Stimulated activated CD4-positive, alpha-beta T cell treated with anti-CD3 and anti-CD28 coated beads, Interleukin-1b, Interleukin-23, amount 100 ng/mL, for 1 hour (primary cell): ENCODE measurements at places on chromosomes 1 and 21.

DNA sequence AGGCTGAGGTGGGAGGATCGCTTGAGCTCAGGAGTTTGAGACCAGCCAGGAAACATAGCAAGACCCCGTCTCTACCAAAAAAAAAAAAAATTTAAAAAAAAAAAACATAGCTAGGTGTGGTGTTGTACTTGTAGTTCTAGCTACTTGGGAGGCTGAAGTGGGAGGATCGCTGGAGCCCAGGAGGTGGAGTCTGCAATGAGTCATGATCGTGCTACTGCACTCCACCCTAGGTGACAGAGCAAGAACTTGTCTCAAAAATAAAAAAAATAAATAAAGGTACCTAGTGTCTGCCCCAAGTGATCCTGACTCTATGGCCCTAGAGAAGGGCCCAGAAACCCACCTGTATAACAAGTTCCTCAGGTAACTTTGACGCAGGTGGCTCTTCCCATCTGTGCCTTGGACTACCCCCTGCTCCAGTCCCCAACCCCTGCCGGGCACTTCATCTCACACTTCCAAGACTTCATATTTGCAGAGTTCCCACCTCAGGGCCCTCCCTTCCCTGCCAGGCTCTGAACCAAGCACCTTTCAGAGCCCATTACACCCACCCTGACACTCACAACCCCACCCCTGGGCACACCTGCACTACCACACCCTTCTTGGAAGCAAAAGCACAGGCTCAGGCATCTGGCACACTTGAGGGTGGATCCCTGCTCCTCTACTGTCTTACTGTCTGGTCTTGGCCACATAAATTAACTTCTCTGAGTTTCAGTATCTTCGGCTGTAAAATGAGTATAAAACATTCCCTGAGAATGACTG lies 80.2 kb upstream of the KLHDC7A start:
- no peak for DNase-seq

DNA sequence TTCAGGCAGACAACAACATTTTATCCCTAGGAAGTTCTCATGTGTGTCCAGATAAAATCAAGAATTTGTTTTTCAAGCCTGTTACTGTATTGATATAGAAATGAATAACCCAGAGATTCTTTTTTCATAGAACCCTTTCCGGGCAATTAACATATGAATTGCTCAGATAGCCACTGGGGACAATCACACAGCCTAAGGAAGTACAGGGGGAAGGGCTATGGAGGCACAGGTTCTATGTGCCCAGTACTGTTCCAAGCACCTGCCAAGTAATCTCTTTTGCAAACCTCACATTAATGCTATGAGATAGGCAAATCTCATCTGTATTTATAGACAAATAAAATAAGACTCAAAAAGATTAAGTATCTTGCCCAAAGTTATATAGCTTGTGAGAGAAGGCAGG lies 84.9 kb downstream of the NTNG1 start:
- DNase-seq: no peak

DNA sequence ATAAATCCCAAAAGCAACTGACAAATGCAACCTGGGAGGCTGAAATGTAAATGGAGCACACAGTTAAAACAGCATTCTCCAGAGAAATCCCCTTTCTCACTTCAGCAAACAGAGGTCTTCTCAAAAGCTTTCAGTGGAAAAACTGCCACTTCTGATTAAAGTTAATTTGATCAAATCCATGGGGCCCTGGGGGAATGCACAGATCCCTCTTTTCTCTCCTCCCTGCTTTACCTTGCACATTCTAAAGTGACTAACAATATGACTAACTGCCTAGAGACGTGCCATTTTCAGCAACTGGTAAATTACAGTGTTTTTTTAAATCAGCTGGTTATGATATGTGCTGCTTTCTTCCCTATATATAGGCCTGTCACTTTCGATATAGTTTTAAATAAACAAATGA lies 142.5 kb downstream of the RERE start:
- DNase-seq: no peak

GRCh38 chr1:117260761-117261423 lies 50.2 kb upstream of the VTCN1 start:
- no peak for DNase-seq

DNA sequence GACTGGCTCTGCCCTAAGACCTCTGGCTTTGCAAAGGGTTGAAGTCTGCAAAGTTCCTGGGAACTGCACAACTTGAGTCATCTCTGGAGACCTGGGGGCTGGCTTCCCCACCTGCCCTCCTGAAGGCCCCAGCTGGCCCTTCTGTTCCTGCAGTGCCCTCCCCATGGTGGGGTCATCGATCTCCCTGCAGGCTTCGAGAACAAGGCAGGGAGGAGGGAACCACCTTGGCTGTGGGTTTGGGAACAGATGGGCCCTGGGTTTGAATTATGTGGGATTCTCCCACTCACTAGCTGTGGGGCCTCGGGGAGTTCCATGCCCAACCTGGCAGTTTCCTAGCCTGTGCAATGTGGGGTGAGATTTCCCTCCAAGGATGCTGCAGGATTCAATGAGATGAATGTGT lies 310.2 kb downstream of the PTPRU start:
- no peak for DNase-seq

DNA sequence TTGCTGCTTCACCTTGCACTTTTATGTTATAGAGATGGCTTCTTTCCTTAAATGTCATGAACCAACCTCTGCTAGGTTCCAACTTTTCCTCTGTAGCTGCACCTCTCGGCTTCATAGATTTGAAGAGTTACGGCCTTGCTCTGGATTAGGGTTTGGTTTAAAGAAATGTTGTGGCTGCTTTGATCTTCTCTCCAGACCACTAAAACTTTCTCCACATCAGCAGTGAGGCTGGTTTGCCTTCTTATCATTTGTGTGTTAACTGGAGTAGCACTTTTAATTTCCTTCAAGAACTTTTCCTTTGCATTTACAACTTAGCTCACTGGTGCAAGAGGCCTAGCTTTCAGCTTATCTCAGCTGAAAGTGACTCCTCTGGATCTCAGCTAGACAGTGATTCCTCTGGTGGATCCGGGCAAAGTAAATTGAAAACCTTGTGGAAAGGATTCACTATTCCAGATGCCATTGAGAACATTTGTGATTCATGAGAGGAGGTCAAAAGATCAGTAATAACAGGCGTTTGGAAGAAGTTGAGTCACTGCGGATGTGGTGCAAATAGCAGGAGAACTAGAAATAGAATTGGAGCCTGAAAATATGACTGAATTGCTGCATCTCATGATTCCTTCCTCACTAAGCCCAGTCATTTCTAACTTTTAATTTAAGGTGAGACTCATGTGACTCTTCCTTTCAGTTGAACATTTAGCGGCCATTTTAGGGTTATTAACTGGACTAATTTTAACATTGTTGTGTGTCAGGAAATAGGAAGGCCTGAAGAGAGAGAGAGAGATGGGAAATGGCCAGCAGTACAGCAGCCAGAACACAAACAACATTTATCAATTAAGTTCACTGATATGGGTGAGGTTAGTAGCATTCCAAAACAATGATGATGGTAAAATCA lies 16.2 kb upstream of the RGS1 start:
- no peak for DNase-seq

DNA sequence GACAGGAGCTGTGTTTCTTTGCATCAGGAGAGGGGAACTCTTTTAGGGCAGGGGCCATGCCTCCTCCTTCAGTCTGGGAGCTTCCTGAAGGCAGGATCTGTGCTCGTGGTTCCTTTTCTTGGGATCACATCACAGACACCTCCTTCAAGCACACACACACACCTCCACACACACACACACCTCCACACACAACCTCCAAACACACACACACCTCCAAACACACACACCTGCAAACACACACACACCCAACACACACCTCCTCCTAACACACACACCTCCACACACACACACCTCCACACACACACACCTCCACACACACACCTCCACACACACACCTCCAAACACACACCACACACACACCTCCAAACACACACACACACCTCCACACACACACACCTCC lies 10.5 kb downstream of the LGR6 start:
- no peak for DNase-seq

GRCh38 chr1:160371346-160371631 lies 4.4 kb downstream of the NHLH1 start:
- DNase-seq: no peak

DNA sequence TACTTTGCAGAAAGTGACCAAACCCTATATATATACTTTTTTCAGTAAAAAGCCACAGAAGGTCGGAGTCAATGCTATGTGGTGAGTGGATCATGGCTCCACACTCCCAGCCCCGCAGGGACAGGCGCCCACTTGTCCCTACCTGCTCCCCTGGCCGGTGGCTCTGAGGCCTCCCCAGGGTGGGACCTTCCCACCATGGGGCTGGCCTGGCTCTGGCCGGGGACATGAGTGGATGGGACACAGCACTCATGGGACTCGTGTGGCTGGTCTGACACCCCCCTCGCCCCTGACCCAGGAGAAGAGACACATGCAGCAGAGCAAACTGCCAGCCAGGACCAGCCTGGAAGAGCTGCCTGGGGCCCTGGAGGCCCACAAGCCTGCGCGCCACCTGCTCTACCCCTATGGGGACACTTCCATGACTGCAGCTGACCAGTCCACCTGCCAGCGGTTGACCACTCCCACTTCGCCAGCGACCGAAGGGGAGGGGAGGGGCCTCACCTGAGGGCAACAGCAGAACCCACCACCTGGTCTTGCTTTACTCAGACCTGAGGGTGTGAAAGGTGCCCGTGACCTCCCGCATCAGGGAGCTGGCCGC lies 2.2 kb downstream of the SPATC1L start:
- no peak for DNase-seq

- no peak for DNase-seq
Observed at GRCh38 chr1:89545264-89546038, 20.8 kb downstream of the LRRC8B start.

- no peak for DNase-seq
Observed at GRCh38 chr1:17400725-17401341, 28.8 kb downstream of the PADI6 start.

- no peak for DNase-seq
Observed at GRCh38 chr1:77267035-77267434, 14.8 kb upstream of the AK5 start.

DNA sequence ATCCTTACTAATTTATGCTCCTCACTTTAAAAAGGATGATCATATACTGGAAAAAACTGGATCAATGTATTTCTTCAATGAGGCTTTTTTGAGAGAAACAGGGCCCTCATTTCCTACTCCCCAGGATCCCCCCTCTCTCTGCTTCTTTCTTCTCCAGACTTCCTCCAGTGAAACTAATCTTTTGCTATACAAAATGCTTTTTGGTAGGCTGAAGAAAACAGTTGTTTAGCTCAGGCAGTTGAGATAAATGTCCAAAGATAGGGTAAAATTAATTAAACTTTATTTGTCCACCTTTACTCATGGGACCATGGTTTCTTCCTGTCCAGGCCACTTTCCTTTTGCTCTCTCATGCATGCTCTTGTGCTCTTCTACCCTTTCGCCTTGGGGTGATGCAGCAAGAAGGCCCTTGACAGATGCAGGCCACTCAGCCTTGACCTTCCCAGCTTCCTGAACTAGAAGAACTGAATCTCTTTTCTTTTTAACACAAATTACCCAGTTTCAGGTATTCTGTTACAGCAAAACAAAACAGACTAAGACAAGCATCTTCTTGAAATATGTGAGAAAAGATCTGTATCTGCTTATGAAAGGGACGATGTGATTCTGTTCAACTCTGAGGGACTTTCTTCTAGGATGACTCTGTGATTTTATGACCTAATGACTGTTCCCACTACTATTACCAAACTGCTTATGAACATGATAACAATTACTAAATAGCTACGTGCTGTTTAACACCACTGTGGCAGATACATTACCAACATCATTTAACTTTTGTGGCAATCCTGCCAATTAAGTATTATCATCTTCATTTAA lies 63.7 kb downstream of the NVL start:
- no peak for DNase-seq

GRCh38 chr1:41542196-41542930 lies 57.9 kb upstream of the EDN2 start:
- DNase-seq: no peak

GRCh38 chr1:12129624-12130023 lies 37.2 kb upstream of the TNFRSF1B start:
- DNase-seq: no peak

GRCh38 chr1:12170263-12170671 lies 3.5 kb downstream of the TNFRSF1B start:
- no peak for DNase-seq

DNA sequence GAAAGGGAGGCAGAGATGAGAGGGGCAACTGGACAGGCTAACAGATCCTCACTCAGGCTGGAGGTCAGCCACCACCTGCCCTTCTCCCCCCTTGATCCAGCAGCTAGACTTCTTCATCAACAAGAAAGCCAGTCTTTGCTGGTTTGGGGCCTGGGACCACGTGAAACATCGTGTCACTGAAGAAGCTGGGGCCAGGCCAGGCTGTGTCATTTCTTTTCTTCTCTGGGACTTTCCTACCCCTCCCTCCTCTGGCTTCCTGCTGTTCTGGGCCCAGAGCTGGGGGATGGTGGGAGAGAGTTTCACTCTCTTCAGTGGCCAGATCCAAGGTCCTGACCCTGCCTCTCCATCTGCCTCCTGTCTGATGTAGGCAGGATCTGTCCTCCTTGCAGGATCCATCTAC lies 18.1 kb upstream of the SLC26A9 start:
- no peak for DNase-seq

GRCh38 chr1:109849655-109850054 lies 61.0 kb upstream of the CSF1 start:
- no peak for DNase-seq

- no peak for DNase-seq
Observed at GRCh38 chr1:55107101-55107500, 67.8 kb downstream of the PCSK9 start.

DNA sequence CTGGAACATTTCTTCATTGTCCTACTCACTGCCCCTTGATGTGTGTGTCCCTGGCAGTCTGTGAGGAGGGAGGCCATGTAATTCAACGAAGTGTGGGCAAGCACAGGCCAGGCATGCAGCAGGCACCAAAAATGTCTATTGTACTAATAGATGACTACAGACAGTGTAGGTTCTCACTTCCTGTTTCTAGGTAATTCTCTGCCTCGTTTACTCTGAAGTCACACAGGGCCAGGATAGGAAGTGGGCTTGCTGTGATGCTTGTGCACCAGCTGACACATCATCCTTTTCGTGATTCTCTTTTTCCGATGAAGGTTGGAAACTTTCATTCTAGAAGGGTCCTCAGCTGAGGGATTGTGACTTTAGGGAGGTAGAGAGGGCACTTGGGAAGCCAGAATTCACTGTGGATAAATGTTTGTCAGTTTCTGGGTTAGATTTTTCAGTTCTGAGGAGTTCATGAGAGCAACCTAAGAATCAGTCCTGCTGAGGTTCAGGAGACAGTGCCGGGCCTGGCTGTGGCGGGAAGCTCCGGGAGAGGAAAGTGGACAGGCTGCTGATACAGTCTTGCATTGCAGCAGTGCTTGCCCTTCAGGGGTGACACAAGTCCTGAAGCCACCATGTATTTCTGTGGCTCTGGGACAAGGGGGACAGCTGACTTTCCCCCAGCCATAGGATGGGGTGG lies 4.3 kb upstream of the CSF1 start:
- peak; percentile 16 for DNase-seq

GRCh38 chr1:226666692-226667091 lies 72.4 kb downstream of the ITPKB start:
- no peak for DNase-seq
